T-helper 17 cell (primary cell): ENCODE measurements at places on chromosomes 4 and X.
A peak's percentile ranks its signal among the peaks of the same experiment; 100 is the strongest.

- DNase-seq: no peak
These were observed 9.3 kb upstream of the SH3TC1 start for GRCh38 chr4:8189551-8190466.

DNA sequence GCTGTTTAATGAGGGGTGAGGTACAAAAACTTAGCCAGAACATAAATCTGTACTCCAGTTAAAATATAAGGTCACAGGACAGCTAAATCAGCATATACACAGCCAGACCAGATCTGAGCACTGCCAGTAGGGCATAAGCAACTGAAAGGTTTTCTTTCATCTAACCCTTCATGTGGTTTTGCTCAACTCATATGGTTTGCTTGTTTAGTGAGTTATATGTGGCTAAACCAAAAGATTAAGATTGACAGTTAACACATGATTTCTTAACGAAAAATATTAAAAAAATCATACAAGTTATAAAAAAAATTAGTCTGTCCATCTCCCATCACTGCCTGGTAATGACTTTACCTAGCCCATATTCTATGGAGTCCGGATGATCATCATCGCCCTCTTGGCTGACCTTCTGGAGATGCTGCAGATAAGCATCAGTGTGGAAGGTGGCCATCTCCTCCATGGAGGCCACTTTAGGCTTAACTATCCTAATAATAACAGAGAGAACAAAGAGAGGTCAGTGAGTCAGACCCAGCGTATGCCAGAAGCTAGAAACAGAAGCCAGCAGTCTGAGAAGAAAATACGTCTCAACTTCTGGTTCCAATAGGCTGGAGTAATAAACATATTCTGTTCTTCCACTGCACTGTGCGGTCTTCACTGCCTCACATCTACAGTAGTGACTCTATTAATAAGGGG is 4.1 kb downstream of the HDAC8 start:
- no peak for DNase-seq

DNA sequence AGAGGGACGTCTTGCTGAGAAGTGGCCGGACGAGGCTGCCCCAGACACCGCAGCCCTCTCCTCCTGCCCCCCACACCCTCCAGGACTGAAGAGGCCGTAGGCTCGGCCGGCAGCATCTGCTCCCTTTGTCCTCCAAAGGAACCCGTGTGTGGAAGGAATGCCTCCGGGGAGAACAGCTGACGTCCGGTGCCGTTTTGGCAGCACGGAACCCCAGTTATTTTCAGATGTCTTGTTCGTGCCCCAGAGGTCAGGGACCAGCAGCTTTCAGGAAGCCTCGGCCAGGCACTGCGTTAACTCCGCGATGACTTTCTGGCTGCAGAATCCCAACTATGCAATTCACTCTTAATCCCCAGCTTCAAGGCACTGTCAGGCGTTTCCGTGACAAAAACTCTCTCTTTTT is 10.9 kb upstream of the PPP2R3B start:
- no peak for DNase-seq

DNA sequence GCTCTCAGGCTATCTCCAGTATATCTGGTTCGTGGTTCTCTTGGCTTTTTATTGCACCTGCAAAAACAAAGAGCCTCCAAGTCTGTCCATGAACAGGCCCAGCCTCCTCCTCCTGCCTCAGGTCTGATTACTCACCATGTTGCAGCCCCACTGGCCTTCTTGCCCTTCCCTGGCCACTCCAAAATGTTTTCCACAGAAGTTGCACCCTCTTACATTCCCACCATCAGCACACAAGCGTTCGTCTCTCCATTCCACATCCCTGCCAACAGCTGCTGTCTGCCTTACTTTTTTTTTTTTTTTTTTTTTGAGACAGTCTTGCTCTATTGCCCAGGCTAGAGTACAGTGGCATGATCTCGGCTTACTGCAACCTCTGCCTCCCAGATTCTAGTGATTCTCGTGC is 86.7 kb downstream of the RFC1 start:
- no peak for DNase-seq

DNA sequence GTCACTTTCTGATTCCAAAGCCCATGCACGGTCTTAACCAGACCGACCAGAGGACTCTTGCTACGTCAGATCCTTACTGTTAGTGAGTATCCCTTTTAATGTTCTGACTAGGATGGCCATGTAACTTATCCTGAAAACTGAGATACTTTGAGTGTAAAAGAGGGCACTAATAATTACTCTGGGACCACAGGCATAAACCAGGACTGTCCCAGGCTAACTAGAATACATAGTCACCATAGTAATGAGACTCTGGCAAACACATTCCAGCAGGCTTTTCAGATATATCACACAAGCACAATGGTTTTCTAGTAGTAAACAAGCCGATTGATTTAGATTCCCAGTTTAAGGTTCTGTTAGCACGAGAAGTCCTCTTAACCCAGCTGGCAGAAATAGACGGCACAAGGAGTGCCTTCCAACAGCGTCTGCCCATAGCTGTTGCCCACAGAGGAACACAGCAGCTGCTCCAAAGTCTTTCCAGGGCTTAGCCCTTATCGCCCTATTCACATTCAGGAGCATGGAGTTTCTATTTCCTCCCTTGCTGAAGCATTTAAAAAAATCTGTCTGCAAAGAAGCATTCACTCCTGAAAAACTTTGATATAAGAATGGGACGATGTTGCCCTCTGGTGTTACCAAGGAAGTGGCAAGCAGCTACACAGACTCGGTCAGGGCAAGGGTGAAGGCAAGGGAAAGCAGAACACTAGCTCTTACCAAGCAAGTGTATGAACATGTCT is 92.4 kb downstream of the CXCL13 start:
- no peak for DNase-seq

- DNase-seq: no peak
These were observed 9.5 kb upstream of the C4orf51 start for GRCh38 chr4:145670422-145670821.

DNA sequence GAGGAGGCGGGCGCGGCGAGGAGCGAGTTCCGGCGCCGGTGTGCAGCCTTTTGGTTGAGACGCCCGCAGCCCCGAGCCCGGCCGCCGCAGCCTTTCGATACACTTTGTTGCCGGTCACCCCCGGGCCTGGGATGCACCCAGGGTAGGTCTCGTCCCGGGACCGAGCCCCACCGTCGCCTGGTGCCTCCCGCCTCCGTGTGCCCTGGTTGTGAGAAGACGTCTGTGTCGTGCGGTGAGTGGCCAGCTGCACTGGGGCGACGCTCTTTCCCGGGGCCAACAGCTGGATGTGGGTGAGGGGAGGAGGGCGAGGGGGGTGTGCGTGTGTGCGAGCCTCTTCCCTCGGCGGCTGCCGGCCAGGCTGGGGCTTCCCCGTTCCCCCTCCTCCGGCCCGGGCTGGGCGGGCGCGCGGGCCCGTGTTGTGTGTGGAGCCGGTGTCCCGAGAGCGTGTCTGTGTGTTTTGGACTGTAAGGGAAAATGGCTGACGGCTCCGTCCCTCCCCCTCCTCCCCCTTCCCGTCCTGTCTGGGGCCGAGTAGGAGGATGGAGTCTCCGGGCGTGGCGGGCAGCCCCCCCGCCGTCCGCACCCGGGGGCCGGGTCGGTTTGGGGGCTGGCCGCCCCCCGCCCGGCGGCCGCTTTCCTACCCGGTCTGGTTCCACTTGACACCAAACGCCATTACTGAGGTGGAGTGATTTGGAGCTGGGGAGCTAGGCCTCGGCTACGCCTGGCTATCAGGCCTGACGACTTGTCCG is 807 bp downstream of the USP9X start:
- DNase-seq: peak; percentile 27

- no peak for DNase-seq
These were observed 30.6 kb upstream of the TMEM184C start for GRCh38 chr4:147586637-147587036.

- DNase-seq: no peak
These were observed 32.4 kb downstream of the SMPX start for GRCh38 chrX:21725496-21725895.

- DNase-seq: no peak
These were observed 29.9 kb downstream of the PCDH10 start for GRCh38 chr4:133178956-133179355.

DNA sequence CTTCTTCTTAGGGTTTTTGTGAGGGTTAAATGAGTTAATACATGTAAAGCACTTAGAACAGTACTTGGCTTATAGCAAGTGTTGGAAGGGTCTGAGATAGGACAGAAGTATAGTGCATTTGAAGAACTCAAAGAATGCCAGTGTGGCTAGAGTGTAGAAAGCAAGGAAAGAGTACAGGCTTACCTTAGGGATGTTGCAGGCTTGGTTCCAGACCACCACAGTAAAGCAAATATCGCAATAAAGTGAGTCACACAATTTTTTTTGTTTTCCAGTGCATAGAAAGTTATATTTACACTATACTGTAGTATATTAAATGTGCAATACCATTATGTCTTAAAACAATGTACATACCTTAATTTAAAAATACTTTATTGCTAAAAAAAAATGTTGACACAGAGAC is 41.3 kb downstream of the KIF4A start:
- DNase-seq: no peak

- DNase-seq: no peak
These were observed 220.8 kb downstream of the SHROOM3 start for GRCh38 chr4:76655566-76656479.

- DNase-seq: no peak
These were observed 1.1 kb downstream of the ABLIM2 start for GRCh38 chr4:8157496-8157895.

GRCh38 chr4:182555997-182556418 is 312.8 kb downstream of the TENM3 start:
- DNase-seq: no peak

DNA sequence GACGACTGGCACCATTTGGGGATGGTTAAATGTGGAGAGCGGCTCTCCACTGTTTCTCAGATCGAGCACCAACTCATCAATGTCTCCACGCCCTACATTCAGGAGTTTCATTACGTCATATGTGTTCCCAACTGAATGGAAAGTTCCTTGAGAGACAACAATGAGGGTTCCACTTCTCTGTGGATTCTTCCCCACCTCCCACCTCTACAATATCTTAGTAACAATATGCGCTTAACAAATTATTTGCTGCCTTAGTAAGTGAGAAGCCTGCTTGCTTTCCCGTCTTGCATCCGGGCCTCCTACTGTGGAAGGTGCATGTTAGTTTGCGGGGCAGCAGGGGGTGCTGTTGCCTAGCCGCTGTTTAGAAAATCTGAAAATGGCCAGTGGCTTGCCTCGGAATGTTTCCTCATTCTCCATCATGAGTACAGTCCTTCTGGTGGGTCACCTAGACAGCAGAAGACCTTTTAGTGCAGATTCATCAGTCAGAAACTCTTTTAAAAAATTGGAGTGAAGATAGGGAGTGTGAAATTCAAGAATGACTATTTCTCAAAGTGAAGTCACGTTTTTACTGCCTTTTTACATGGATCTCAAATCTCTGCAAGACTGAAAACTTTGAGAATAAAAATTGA is 55.7 kb downstream of the PHOX2B start:
- no peak for DNase-seq

DNA sequence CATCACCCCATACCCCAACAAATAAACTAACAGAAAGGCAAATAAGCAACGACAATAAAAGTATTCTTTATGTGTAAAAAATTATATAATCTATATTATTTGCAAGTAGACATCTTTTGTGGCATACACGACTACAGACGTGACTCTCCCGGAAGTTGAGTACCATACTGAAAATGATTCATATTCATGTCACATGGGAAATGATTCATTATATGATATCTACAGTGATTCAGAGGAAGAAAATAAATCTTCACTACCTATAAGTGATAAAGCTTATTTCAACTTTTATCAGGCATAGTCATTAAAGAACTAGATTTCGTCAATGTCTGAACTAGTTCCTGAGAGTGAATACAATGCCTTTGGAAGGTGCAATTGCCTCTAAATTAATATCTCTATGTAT is 4.6 kb upstream of the ANTXR2 start:
- no peak for DNase-seq

DNA sequence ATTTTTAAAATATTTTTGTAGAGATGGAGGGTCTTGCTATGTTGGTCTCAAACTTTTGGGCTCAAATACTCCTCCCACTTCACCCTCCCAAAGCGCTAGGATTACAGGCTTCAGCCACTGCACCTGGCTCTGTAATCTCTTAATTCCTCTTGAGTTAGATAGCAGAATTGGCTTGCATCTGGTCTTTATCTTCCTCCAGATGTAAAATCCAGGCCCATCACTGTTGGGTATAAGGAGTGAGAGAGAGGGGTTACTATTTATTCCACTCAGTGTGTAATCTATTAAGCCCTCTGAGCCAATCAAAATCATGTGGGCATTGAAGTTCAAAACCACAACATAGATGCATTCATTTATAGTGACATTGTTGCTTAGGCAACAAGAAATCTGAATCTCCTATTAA is 33.9 kb downstream of the ANK2 start:
- no peak for DNase-seq

DNA sequence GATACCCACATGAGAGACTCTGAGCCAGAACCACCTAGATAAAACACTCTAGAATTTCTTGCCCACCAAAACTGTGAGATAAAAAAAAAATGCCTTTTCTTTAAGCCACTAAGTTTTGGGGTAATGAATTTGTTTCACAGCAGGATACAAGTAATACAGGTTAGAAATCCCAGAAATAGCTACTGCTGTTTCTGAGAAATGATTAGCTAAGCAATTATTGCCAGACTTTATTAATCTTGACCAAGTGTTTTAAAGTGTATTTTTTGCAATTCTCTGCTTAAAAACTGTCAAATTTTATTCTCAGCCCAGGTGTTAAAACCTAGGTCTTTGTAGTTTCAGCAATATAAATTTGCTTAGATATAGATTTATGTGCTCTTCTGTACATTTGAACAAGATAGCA is 58.6 kb upstream of the CAPN6 start:
- no peak for DNase-seq

DNA sequence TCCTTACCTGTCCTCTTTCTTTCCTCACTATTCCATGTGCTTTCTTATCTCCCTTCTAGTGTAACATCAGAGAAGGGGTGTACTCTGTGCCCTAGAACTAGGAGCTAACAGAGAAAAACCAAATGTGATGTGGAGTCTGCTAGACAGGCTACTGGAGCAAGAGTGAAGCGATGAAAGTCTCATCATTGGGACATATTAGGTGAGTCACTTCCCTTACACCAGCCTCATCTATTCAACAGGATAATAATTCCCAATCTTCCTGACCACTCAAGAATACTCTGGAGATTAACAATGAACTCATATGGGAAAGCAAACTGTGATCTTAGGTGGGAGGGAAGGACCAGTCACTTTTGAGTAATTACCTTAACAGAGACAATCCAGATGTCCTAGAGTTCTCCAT is 58.1 kb downstream of the RAB40A start:
- no peak for DNase-seq

GRCh38 chrX:145751943-145752342 is 65.7 kb upstream of the SLITRK2 start:
- DNase-seq: no peak

DNA sequence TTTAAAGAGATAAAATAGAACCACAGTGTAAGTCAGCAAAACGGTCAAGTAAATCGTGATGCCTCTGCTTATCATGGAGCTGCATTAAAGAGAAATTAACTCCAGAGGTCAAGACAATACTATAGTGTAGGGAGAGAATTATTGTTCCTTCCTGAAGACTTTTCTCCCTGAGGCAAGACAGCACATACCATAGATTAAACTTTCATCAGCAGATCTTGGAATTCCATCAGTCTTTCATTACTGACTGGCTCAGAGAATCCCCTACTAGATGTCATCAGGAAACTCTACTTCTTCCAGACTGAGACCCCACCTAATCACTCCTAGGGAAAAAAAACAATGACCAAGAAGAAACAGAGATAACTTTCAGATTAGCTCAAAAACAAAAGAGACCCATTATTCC is 131.3 kb downstream of the NSUN7 start:
- no peak for DNase-seq
